ENCODE measurements at places on chromosomes 3 and 15. TPM values are rescaled to one million over a fixed set of nuclear protein-coding genes. Genes with fewer than 3 reads are reported as not detected.

Gene PRRT3
- total RNA-seq: 3.5 TPM

Gene CCR9
- total RNA-seq: not detected

Gene SGO1
- total RNA-seq: 0.88 TPM

Gene ATOSA
- total RNA-seq: 34.4 TPM

Gene ST8SIA2
- 0.29 TPM for total RNA-seq

Gene SPRED1
- total RNA-seq: 32.6 TPM

Gene PRSS50
- not detected for total RNA-seq

Gene ERICH6
- under 0.01 TPM for total RNA-seq
